ENCODE measurements at places on chromosomes 5 and 9. TPM values are rescaled to one million over a fixed set of nuclear protein-coding genes. Genes with fewer than 3 reads are reported as not detected.

MCC gene
- 2.3 TPM for polyA plus RNA-seq

ARL14EPL gene
- polyA plus RNA-seq = not detected

DPP7 gene
- polyA plus RNA-seq = 94.4 TPM

DNA sequence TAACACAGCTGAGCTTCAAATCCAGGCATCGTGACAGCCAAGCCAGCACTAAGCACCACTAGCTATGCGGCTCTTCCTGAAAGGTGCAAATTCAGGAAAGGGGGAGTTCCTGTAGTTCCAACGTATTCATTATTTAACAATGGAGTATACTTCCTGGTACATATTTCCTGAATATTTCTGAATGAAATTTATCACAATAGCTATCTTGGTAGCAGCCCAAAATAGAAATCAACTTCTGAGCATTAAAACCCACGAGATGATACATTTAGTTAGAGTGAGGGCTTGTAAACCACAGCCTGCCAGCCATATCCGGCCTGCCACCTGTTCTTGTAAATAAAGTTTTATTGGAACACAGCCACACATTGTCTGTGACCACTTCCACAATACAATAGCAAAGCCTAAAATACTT, 109.7 kb upstream of the RETREG1 start:
- no peak for DNase-seq

GRCh38 chr9:121266906-121267650, 884 bp upstream of the GSN start:
- DNase-seq = no peak

GRCh38 chr9:100066539-100066938, 32.3 kb downstream of the ERP44 start:
- DNase-seq = no peak

- no peak for DNase-seq
Observed at GRCh38 chr9:72564479-72565281, 43.3 kb downstream of the TMC1 start.
